ENCODE measurements at places on chromosomes 16 and 17.

GRCh38 chr16:85222155-85222863, 110.0 kb upstream of the CIBAR2 start:
- DNase-seq = no peak

GRCh38 chr16:4660454-4661007, 32.8 kb upstream of the NUDT16L1 start:
- DNase-seq = peak; percentile 76

- DNase-seq = no peak
Observed at GRCh38 chr17:13311306-13311705, 290.4 kb downstream of the HS3ST3A1 start.

GRCh38 chr17:29717817-29718216, 95.1 kb upstream of the CORO6 start:
- DNase-seq = no peak

DNA sequence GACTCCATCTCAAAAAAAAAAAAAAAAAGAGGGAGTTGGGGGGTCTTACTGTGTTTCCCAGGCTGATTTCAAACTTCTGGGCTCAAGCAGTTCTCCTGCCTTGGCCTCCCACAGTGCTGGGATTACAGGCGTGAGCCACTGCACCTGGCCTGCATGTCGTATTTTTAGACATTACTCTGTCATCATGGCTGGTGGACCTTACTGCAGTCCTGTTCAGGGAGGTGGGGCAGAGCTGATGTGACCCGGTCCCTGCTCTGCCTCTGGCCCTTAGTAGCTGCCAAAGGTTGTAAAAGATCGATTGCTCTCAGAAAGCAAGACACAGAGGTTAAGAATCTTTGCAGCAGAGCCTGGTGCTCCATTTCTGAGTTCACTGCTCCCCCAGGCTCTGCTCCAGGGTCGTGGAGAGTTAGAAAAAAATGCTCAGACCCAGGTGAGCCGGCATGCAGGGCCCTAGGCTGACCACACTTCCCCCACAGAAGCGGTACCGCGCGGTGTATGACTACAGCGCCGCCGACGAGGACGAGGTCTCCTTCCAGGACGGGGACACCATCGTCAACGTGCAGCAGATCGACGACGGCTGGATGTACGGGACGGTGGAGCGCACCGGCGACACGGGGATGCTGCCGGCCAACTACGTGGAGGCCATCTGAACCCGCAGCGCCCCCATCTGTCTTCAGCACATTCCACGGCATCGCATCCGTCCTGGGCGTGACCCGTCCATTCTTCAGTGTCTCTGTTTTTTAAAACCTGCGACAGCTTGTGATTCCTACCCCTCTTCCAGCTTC, 7.1 kb upstream of the LASP1NB start:
- DNase-seq = no peak

GRCh38 chr17:79518585-79519523, 92.0 kb downstream of the RBFOX3 start:
- DNase-seq = no peak

DNA sequence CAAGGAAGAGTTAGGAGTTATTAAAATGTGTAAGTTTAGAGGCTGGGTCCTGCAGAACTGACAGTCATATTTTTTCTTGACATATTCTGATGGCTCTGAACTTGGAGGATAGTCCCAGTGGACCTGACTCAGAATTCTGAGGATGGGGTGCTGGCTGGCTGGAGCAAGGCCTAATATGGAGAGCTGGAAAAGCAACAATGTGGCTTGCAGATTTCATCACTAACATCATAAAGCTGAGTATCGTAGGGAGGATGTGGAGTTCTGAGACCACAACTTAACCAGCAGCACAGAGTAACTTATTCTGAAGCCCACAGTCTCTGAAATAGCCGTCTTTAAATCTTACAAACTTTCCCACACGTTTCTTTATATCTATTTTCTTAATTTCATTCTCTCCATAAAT, 2.3 kb downstream of the KRTAP1-5 start:
- DNase-seq = no peak

- DNase-seq = no peak
Observed at GRCh38 chr17:17079761-17080160, 37.5 kb downstream of the MPRIP start.

- DNase-seq = no peak
Observed at GRCh38 chr16:86927699-86928098, 349.4 kb downstream of the FOXL1 start.

DNA sequence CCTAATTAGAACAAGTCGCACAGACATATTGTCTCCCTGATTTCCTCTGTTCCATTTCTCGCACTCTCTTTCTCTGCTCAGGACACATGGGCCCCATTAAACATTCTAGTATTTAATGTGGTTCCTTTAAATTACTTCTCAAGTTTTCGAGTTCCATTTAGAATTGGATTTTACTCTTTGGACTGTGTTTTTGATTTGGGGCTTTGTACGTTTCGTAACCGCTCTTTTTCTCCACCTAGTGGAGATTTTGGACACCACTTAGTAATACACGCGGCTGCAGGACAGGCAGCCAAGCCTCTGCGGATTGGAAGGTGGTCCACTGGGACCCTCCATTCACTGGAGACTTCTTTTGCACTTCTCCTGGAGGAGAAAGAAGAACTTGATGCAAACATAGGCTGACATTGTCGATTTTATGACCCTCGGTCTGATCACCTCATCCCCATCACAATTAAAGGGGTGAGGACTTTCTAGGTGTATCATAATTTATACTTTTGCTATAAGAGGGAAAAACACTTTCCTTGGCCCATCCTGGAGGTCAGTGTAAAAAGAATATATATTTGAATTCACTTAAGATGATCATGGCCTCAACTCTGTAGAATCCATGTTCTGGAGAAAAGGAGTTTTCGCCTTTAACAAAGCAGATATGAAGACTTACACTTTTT, 85.7 kb downstream of the NOG start:
- DNase-seq = no peak

DNA sequence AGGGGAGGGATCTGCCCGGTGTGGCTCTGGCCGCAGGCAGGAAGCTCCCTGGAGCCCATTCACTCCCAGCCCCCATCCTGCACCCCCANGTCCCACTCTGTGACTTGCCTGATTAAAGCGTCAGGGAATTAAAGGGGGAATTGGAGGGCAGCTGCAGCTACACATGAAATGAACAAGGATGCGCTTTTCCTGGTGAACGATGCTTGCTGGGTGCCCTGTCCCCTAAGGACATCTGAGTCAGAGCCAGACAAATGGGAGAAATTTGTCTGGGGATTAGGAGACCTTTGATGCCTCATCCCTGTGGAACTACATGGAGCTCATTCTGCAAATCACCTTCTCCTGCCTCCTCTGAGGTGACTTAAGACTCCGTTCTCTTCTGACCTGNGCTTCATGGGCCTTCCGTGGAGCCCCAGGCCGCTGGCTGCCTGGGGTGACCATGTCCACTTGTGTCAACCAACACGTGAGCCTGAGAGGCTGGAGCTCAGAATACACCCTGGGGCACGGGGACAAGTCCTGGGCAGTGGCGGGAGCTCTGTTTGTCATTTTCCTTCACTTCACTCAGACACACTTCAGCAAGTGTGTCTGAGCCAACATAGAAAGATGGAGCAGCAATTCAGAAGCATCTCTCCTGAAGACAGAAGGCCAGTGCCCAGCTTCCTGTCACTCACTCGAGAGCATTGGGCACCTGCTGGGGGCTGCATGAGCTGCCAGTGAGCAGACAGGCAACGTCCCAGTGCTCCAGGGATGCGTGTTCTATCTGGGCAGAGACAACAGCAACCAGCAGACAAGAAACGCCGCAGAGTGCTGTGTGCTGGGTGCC, 54.1 kb downstream of the METRNL start:
- DNase-seq = no peak

GRCh38 chr16:68920349-68920748, 77.0 kb downstream of the TANGO6 start:
- no peak for DNase-seq

GRCh38 chr16:88926374-88926990, 50.5 kb downstream of the CBFA2T3 start:
- no peak for DNase-seq

GRCh38 chr16:54062361-54063278, 224.0 kb downstream of the IRX3 start:
- no peak for DNase-seq

- DNase-seq = no peak
Observed at GRCh38 chr17:57048096-57048495, 37.0 kb upstream of the AKAP1 start.

DNA sequence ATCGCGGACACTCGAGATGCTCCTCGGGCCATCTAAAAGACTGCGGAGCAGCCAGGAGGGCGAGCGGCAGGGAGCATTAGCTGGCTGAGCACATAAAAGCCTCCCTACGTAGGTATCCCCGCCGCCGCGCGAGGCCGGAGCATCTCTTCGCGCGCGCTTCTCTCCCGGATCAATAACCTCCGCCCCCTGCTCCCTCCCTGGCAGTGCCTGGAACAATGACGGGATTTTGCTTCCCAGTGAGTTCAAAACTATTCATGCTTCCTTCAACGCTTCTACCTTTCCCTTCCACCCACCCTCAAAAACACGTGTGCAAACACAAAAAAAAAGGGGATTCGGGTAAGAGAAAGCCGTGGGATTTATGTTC, 984 bp downstream of the CENPV start:
- no peak for DNase-seq

GRCh38 chr17:47808036-47808829, 13.4 kb downstream of the OSBPL7 start:
- no peak for DNase-seq

DNA sequence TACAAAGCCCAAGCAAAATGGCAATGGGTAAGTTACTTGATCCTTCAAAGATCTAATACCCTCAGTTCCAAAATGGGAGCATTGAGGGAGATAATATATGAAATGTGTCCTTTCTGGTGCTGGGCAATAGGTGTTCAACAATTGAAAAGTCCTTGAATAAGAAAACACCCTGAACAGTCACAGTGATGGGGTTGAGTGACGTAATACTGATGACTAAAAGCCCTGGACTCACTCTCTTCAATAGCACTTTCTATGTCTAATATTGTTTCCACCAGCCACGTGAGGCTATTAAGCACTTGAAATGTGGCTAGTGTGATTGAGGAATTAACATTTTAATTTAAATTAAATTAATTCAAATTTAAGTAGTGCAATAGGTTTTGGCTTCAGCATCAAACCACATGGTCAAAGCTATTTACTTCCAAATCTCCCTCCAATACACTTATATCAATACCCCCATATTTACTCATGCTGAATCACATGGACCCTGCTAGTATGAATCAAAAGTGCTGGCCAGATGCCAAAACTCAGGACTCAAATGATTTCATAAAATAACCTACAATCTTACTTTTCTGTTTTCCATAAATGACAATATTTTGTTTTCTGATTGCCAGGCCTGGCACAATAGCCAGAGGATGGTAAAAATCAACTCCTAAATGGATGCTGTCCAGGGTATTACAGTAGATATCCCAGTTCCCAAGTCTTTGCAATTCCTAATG, 516.2 kb downstream of the HAPSTR1 start:
- no peak for DNase-seq

DNA sequence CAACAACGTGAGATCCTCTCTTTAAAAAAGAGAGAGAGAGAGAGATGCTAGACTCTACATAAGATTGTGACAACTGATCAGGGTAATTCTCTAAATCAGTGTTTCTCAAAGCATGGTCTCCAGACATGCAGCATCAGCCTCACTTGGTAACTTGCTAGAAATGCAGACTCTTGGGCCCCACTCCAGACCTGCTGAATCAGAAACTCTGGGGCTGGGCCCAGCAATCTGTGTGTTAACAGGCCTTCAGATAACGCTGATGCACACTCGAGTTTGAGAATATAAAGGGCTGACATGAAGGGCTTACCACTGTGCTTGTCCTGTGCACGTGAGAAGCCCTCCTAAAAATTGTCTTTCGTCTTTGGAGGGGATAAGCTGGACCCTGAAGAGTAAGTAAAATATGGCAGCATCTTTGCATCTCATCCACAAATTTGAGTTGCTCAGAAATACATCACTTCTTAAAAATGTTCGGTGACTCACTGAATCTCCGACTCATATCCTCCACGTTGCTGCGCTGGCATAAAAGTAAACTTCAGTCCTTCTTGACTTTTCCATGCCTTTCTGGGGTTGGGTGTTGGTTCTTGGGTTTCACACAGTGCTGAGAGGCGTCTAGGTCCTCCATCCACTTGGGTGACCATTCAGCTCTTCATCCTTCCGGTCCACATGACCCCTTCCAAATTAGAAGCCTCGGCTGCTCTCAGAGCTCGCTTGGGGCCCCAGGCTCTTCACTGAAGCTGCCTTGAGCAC, 26.1 kb upstream of the KDM8 start:
- no peak for DNase-seq

GRCh38 chr17:68306819-68307218, 15.5 kb downstream of the ARSG start:
- DNase-seq = no peak

DNA sequence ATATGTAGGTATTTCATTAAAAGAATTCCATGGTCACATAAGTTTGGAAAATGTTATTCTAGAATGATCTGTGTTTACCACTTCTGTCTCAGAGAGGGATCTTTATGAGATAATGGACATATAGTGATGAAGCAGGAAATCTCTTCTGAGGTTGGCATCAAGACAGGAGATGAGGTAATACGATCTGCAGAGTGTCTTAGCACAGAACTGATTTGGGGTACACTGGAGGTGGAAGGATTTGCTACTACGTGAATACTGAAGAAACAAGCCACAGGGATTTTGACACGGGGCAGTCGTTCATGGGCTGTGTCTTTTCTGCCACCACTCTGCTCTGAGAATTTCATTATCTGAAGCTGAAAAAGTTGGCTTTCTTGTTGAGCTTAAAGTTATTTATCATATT, 5.5 kb downstream of the CBFB start:
- no peak for DNase-seq

DNA sequence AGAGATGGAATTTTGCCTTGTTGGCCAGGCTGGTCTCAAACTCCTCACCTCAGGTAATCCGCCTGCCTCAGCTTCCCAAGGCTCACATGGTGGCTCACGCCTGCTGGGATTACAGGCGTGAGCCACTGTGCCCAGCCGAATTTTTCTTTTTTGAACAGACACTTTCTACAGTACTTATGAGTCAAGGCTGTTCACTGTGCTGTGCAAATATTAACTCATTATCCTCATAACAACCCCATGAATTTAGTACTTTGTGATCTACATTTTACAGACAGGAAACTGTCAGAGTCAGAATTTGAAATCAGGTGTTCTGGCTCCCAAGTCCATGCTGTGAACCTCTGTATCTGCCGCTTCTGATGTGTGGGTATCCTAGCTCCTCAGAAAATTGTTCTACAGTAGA, 25.7 kb upstream of the RASL10B start:
- no peak for DNase-seq

DNA sequence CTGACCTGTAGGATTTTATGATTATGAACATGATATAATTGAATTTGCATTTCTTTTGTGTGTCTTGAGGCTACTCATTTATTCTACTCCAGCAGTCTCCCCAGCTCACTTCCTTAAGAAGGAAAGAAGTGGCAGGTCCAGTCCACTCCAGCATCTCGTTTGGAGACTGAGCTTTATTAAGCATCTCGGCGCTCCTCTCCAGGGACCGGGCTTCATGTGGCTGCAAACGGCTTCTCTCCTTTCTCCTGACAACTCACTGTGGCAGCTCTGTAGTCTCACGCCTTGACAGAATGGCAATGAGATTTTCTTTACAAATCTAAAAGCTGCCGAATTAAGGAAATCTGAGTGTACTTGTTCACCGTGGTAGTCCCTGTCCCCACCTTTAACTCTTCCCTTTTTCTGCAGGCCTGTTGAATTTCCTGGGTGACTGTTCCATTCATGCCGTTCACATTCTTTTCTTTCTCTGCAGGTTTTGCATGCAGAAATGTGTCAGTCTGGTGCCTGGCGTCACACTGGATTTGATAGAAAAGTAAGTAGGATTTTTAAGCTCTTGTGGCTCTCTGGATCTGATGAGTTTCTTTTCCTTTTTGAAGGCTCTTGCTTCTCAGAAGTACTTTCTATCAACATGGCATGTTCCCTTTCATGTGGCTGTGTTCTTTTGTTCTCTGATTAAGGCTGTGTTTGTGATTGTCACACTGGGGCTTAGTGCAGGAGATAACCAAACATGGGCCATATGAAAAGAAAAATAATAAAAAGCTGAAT, 200.5 kb upstream of the CHMP6 start:
- DNase-seq = no peak

Measured in stimulated activated CD8-positive, alpha-beta memory T cell treated with anti-CD3 and anti-CD28 coated beads, Interleukin-15, amount 100 ng/mL, for 4 hours (primary cell).